Renal cortex interstitium (tissue), 15 donors: ENCODE measurements at places on chromosomes 12 and 14.

GRCh38 chr14:95489214-95490137 is 27.0 kb downstream of the SYNE3 start:
- DNase-seq: no peak

DNA sequence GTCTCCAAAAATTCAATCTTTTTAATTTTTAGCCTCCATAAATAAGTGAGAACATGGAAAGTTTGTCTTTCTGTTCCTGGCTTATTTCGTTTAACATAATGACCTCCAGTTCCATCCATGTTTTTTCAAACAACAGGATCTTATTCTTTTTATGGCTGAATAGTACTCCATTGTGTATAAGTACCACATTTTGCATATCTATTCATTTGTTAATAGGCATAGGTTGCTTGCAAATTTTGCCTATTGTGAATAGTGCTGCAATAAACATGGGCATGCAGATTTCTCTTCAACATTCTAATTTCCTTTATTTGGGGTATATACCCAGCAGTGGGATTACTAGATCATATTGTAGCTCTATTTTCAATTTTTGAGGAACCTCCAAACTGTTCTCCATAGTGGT is 16.1 kb upstream of the PAH start:
- no peak for DNase-seq

- no peak for DNase-seq
These were observed 45.0 kb upstream of the TSPAN9 start for GRCh38 chr12:3032161-3032560.

DNA sequence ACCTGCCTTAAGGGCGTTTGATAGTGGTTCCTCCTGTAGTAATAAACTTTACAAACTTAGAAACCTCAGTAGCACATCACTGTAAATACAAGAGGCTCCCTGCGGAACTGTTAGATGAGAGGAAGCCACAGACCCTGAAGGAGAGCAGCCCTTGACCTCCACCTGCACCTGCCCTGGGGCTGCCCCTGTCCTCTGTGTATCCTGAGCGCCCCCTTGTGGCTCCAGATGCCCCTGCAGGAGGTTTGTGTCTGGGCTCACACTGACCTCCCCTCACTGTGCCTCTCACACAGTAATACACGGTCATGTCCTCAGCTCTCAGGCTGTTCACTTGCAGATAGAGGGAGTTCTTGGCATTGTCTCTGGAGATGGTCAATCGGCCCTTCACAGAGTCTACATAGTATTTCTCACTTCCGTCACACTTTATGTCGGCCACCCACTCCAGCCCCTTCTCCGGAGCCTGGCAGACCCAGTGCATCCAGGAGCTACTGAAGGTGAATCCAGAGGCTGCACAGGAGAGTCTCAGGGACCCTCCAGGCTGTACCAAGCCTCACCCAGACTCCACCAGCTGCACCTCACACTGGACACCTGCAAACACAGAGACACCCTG is 1059.8 kb downstream of the TMEM121 start:
- DNase-seq: no peak
